ENCODE measurements at places on chromosomes 7 and 10.

- no peak for DNase-seq
Measured at GRCh38 chr10:28948046-28948445, 270.7 kb downstream of the BAMBI start.

GRCh38 chr10:27104919-27105318 lies 4.6 kb upstream of the ANKRD26 start:
- DNase-seq: no peak

GRCh38 chr7:21624320-21624719 lies 81.5 kb downstream of the DNAH11 start:
- no peak for DNase-seq

DNA sequence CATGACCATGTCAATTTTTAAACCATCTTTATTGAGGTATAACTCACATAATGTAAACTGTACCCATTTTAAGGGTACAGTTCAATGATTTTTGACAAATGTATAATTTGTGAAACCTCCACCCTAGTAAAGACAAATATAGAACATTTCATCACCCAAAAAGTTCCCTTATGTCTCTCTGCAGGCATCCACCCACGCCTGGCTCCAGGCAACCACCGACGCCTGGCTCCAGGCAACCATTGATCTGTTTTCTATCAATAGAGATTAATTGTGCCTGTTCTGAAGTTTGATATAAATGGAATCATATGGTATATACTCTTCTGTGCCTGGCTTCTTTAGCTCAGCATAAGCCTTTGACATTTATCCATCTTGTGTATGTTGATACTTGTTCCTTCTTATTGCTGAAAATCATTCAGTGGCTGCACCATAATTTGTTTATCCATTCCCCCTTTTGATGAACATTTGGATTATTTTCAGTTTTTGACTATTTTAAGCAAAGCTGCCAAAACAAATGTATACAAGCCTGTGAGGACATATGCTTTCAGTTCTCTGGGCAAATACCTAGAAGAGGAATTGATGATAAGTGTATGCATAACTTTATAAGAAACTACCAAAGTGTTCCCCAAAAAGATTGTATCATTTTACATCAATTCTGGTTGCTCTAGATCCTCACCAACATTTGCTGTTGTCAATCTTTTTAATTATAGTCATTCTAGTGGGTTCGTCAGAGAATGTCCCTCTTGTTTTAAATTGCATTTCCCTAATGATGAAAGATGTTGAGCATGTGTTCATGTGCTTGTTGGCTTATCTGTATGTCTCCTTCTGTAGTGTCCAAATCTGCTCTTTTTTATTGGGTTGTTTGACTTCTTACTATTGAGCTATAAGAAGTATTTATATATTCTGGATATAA lies 55.7 kb upstream of the HECTD2 start:
- no peak for DNase-seq

DNA sequence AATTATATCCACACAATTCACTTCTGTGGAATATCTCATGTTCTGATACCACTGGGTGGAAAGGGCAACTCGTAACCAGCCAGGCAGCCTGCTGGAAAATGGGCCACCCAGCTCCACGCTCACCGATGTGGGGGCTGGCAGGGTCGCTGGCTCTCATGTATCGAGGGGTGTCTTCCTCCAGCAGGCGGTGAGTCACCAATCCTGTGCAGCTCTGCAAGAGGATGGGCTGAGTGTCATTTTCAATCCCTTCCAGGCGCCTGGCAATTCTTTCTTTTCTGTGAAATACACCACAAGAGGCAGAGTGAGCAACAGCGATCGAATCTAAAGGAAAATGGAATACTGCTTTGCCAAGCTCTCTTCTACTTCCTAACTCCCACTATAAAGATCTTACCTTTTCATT lies 80.1 kb downstream of the SVIL start:
- no peak for DNase-seq

Measured in activated CD4-positive, alpha-beta T cell treated with anti-CD3 and anti-CD28 coated beads for 1 hour (primary cell).